ENCODE measurements at places on chromosomes 1 and 21.

DNA sequence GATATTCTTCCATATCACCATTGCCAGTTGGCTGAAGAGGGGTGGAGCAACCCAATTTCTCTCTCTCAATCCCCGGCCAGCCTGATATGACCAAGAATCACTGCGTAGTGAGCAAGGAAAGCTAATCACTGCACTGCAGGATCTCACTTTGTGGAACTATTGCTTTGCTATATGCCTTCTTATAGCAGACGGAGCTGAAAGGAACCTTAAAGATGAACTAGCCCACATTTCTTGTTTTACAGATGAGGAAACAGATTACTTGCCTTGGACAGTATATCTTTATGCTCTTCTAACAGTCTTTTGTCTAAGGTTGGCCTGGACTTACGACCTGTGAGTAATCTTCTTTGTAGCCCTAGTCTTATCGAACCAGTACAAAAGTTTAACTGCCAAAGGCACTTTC lies 7.6 kb downstream of the APOBEC4 start:
- DNase-seq = no peak

DNA sequence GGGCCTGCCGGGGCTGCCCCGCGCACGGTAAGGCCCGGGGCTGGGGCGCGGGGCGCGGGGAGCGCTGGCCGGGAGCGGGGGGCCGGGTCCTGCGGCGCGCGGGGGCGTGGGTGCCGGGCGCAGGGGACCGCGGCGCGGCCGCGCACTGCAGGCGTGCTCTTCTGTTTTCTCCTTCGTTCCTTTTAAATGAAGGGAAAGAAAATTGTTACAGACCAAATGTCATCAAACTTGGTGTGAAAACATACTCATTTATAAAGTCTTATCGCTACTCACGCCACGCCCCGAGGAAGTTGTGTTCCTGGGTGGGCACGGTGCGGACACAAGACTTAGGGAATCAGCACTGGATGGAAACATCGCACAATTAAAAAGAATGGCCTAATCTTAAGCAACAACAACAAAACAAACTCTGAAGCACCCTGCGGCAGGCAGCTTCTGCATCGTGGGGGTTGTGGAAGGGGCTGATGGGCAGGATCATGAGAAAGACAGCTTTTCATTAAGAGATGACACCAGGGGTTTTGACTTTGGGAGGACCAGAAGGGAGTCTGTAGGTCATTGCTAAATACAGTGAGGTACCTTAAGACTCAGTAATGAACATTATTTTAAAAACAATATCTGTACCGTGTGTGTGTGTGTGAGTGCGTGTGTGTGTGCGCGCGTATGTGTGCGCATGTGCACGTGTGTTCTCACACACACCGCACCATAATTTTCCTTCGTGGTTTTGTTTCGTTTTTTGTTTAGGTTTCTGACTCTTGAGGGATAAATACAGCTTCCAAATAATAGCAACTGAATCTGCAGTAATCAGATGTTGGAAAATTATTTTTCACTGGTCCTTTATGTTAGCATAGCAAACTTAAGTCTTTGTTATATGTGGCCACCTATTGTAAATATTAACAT lies 548 bp downstream of the B3GALT5 start:
- no peak for DNase-seq

DNA sequence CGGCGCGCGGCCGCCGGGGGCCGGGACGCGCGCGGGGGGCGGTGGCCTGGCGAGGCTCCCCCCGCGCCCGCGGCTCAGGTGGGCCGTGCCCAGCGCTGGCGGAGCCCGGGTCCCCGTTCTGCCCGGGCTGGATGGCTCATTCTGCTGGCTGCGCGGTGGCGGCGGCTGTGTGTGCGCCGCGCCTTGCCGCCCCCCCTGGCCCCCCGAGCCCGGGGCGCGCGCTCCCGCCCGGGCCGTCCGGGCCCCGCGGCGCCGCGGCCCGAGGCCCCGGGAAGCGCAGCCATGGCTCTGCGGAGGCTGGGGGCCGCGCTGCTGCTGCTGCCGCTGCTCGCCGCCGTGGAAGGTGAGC lies at the start of gene EPHB2:
TSS of gene EPHB2 (plus strand) at position 139 of the 349 bp plus-strand sequence. CDS start at position 283, 144 bp downstream.
- DNase-seq = peak; percentile 58

GRCh38 chr1:231940701-231941100 lies 314.1 kb downstream of the DISC1 start:
- peak; percentile 54 for DNase-seq

DNA sequence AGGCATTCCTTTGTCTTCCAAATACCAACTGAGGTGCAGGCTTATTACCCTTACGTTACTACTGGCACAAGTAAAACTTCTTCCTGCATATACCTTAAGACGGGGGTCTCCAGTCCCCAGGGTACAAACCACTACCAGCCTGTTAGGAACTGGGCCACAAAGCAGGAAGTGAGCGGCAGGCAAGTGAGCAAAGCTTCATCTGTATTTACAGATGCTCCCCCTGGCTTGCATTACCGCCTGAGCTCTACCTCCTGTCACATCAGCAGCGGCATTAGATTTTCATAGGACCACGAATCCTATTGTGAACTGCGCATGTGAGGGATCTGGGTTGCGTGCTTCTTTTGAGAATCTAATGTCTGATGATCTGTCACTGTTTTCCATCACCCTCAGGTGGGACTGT lies 113.1 kb downstream of the SLC45A1 start:
- DNase-seq = no peak

- DNase-seq = no peak
These were observed 554.7 kb upstream of the ZRANB2 start for GRCh38 chr1:71635568-71635967.

DNA sequence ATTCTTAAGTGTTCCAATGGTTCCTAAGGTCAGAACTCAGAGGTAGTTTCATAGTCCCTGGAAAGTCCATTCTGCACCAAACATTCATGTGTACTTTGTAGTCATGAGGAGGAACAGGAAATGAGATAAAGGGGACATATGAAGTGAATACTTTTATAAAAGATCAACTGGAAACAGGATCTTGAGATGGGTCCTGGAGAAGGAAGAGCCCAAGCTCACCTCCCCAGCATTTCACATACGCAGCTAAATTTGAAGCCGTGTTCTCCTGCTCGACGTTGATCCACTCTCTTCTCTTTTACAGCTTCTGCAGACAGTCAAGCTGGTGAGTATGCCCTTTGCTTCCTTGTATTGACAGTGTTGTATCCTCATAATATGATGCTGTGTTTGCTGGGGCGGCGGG lies 429 bp downstream of the FCGR2A start:
- no peak for DNase-seq

GRCh38 chr1:15013767-15014166 lies 139.8 kb upstream of the TMEM51 start:
- DNase-seq = no peak
